ENCODE measurements at places on chromosomes 7 and 10.
A peak's percentile ranks its signal among the peaks of the same experiment; 100 is the strongest.

- DNase-seq: no peak
These were observed 13.9 kb downstream of the CDNF start for GRCh38 chr10:14823966-14824365.

DNA sequence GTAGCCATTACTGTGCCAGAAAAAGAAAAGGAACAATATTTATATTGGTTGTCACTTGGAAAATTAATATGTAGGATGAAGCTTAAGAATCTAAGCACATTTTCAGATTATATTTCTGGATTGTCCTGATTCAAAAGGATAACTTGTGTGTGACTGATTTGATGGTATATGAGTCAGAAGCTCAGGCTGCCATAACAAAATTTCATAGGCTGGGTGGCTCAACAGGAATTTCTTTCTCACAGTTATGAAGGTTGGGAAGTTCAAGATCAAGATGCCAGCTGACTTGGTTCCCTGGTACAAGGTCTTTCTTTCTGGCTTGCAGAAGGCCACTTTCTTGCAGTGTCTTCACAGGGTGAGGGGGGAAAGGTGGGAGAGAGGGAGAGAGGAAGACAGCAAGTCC is 108.5 kb downstream of the ST7 start:
- no peak for DNase-seq

DNA sequence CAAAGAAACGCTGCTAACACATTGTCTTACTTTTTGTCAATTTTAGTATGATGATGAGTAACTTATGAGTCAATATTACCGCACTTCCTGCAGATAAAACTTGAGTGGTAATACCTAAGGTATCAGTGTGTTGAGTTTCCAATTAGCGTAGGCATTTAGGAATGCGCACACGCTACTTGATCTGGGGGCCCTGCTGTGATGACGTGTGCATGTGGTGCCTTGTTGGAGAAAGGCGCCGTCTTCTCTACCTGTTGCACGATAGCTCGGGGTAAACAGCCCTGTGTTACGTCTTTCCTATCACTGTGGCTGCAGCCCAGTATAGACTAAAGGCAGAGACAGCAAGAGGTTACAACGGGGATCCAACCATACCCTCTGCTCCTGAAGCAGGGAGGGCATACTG is 476.8 kb upstream of the ADARB2 start:
- no peak for DNase-seq

GRCh38 chr10:119416855-119417254 is 125.7 kb downstream of the RGS10 start:
- peak; percentile 50 for DNase-seq

DNA sequence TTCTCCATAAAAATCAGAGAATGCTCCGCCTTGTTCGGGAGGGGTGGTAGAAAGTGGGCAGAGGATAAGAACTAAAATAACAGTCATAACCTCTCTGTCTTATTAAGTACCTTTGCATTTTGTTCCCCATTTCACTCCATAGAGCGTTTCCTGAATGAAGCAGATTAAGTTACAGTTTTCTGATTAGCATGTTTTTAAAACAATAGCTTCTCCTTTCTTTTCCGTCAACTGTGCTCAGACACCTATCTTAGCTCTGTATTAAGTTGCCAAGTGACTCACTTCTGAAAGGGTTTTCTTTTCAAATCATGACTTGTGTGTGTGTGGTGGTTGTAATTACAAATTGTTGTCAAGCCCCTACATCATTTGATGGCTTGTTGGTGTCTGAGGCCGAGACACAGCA is 1.4 kb downstream of the HABP2 start:
- DNase-seq: no peak

Measured in stimulated activated CD8-positive, alpha-beta memory T cell treated with anti-CD3 and anti-CD28 coated beads, Interleukin-4, amount 100 ng/mL, for 4 hours (primary cell).